CD4-positive, alpha-beta T cell treated with Interleukin-15 for 4 hours (primary cell): ENCODE measurements at places on chromosomes 16 and 17.

DNA sequence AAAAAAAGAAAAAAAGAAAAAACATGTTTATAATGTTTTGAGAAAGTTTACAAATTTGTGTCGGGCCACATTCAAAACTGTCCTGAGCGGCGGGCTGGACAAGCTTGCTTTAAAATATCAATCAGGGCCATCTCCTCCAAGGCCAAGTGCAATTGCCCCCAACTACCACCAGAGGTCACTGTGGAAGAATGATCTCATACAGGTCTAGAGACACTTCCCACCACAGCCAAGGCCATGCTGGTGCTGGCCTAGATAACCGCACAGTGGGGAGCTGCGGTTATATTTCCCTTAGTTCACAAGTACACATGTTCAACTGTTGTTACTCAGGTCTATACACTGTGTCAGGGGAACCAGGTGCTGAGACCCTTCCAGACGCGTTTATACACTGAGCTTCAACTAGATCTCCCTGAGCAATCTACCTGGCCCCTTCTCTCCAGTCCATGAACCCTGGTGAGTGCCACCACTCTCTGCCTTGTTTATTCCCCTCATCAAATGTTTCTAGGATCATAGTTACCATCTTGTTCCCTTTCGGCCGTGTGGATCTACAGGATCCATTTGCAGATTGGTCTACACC is 83.8 kb upstream of the CCL2 start:
- peak; percentile 51 for DNase-seq

DNA sequence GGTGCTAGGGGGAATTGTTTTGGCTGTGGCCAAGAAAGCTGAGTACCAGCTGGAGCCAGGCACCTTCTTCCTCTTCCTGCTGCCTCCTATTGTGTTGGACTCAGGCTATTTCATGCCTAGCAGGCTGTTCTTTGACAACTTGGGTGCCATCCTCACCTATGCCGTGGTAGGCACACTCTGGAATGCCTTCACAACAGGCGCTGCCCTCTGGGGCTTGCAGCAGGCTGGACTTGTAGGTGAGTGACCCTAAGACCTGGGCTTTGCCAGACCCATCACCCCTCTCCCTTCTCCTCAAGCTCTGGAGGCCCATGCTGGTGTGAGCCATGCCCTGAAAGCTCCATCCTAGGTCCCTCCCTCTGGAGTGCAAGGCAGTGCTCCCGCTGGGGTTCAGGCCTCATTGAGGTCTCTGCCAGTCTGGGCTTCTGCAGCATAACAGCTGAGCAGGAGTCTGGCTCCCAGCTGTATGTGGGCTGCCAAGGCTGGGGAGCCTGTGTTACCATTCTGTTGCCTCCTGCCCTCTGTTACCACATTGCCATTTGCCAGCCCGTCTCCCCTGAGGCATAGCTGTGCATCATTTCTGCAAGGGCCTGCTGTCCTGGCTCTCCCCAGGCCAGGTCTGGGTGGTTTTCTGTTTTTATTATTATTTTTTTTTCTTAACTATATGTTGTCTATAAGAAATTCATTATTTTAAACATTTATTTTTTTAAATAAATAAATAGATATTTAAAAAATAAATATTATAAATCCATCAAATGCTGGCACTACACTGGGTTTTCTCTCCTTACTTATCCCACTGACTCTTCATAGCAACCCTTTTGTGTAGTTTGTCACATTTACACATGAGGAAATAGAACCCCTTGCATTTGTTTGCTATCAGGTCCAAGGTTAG is 4.1 kb downstream of the SLC9A5 start:
- DNase-seq, result no peak

DNA sequence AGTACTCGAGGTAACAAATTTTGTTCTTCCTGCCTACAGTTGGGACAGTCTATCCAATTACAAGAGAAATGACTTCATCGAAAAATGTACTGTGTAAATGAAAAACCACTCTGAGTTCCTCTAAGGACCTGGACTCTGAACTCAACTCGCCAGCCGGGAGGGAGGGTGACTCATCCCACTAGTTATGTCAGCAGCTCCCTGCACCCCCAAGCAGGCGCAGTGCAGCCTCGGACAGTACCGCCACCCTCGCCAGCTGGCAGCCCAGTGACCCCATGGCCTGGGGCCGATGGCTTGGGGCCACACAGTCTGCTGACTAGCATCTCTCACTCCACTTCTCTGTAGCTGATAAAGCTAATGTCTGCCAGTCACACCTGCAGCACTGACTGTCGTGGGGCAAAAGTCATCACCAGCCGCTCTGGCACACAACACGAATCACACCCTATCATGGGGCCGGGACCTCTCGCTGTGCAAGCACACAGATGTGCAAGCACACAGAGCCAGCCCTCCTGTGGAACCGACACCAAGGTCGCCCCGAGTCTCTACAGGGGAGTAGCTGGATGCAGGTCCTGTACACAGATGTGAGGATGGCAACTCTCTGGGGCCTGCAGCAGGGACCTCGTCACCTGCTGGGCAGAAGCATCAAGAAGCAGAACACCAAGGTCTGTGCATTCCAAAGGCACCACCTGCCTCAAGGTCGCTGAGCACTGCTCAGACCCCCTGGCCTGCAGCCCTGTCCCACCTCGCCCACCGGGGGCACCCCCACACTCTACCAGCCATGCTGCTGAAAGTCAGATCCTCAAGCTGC is 5.7 kb downstream of the CSNK1D start:
- DNase-seq, result peak; percentile 45

GRCh38 chr17:76491271-76492122 is 9.7 kb downstream of the RHBDF2 start:
- DNase-seq, result no peak

- DNase-seq, result no peak
Observed at GRCh38 chr17:32141258-32141657, 1.0 kb upstream of the RHOT1 start.

GRCh38 chr17:49450735-49451134 is 36.1 kb upstream of the PHB1 start:
- DNase-seq, result no peak

- DNase-seq, result peak; percentile 84
Observed at GRCh38 chr17:143785-144281, 6.5 kb downstream of the SCGB1C2 start.

DNA sequence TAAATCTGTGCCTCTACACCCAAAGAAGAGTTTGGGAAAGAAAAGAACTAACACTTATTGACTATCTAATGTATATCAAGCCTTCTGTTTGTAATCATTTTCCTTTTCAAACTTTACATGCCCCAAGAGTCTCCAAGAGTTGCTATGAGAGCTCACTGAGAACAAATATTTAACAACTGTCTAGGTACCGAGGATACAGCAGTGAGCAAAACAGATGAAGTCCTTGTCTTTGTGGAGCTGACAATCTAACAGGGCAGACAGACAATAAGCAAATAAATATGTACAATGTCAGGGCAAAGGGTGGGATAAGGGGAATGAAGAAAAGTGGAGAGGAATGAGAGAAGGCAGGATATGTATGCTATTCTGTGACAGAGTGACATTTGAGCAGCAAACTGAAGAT is 64.8 kb upstream of the KSR1 start:
- DNase-seq, result no peak

GRCh38 chr17:3890082-3890877 is 2.6 kb downstream of the CAMKK1 start:
- no peak for DNase-seq

- DNase-seq, result no peak
Observed at GRCh38 chr17:80892900-80893603, 98.6 kb upstream of the CHMP6 start.

DNA sequence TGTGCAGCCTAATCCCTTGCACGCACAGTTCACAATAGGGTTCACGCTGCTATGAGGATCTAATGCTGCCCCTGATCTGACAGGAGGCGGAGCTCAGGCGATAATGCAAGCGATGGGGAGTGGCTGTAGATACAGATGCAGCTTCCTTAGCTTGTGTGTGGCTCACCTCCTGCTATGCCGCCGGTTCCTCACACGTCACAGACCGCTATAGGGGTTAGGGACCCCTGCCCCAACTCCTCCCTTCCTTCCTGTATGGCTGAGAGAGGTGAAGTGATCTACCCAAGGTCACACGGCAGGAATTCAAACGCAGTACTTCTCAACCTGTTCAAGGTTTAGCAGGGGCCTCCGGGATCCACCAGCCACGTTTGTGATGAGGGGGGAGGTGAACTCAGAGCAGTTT is 13.4 kb upstream of the PLLP start:
- peak; percentile 45 for DNase-seq

- DNase-seq, result no peak
Observed at GRCh38 chr16:72827866-72828265, 220.1 kb downstream of the ZFHX3 start.
